Activated CD8-positive, alpha-beta memory T cell treated with anti-CD3 and anti-CD28 coated beads, Interleukin-2, amount 10 ng/mL, durations not matched to agents 7 days and 5 days (primary cell): ENCODE measurements at places on chromosomes 4 and X. TPM values are rescaled to one million over a fixed set of nuclear protein-coding genes. Genes with fewer than 3 reads are reported as not detected.

FAM184B gene
- total RNA-seq, result not detected

PGAM4 gene
- not detected for total RNA-seq

DNA sequence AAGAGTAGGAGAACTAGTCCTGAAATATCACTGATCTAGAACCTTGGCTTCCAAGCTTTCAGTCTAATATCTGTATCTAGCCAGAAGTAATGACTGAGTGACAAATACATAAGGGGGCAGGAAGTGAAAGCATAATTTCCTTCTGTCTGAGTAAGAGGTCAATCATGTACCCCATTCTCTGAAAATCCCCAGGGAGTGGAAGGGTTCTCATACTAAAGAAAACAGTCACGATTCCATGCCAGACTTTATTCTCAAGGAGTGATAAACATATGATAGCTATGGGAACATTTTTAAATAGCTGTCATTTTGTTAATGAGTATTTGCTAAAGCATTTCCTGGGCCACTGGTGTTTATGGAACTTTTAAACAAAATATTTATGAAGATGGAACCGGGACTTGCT, 308.5 kb downstream of the ARHGAP24 start:
- no peak for DNase-seq

DNA sequence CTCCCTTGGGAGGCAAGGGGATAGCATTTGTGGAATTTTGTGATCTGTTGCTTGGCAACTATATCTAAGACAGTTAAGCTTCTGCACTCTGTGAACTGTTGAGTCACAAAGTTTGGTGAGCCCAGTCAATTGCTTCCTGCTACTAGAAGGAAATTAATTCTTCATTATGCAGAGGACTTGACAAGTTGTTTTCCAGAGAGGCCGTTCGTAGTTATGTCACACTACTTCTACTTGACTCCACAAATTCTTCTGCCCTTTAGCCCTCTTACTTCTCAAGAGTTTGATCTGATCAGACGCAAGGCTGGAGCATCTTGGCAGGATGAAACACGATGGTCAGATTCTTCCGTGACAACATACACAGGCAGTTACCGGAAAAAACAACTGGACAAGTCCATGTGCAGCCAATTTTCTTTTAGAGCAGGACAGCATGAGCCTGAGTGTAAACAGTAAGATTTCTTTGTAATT, at the start of gene C4orf51:
C4orf51 (plus strand) TSS at position 156 of the 465 bp plus-strand sequence; CDS start at position 214, 58 bp downstream.
- no peak for DNase-seq

GRCh38 chrX:65601530-65602220, 65.8 kb upstream of the MSN start:
- peak; percentile 78 for DNase-seq

GRCh38 chr4:32485956-32486355, 1765.8 kb downstream of the PCDH7 start:
- DNase-seq, result no peak

GPR173 gene
- total RNA-seq, result not detected

LRAT gene
- total RNA-seq, result not detected

MAEA gene
- total RNA-seq, result 70.0 TPM

- DNase-seq, result no peak
Observed at GRCh38 chr4:91359041-91360031, 944.4 kb upstream of the GRID2 start.

DNA sequence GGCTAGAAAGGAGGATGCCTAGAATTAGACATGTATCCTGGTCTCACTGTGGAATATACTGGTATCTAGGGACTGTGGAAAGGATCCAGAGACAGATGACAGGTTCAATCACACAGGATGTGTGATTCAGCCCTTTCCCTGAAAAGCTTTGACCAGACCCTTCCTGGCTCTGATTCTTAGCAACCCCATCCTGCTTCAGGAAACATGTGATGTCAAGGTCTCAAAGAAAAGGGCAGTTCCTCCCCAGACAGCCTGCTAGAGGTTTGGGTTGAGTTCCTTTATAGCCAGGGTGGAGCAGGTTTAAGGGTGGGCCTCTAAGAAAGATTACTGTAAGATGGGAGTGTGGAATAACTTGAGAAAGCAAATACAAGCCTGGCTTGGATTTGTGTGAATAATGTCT, 3.0 kb downstream of the BMP15 start:
- no peak for DNase-seq

- no peak for DNase-seq
Observed at GRCh38 chr4:96093057-96093456, 253.2 kb downstream of the PDHA2 start.

DNA sequence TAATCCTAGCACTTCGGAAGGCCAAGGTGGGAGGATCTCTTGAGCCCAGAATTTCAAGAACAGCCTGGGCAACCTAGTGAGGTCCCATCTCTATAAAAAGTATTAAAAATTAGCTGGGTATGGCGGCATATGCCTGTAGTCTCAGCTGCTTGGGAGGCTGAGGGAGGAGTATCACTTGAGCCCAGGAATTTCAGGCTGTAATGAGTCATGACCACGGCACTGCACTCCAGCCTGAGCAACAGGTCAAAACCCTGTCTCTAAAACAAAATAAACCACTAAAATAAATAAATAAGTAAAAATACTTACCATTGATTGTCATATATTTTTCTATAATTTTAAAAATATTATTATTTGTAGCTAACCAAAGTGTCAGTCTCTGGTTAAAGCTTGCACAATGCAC, 315.6 kb upstream of the SMIM31 start:
- no peak for DNase-seq

SPIN2A gene
- total RNA-seq, result 0.89 TPM

POLN gene
- 5.5 TPM for total RNA-seq

DNA sequence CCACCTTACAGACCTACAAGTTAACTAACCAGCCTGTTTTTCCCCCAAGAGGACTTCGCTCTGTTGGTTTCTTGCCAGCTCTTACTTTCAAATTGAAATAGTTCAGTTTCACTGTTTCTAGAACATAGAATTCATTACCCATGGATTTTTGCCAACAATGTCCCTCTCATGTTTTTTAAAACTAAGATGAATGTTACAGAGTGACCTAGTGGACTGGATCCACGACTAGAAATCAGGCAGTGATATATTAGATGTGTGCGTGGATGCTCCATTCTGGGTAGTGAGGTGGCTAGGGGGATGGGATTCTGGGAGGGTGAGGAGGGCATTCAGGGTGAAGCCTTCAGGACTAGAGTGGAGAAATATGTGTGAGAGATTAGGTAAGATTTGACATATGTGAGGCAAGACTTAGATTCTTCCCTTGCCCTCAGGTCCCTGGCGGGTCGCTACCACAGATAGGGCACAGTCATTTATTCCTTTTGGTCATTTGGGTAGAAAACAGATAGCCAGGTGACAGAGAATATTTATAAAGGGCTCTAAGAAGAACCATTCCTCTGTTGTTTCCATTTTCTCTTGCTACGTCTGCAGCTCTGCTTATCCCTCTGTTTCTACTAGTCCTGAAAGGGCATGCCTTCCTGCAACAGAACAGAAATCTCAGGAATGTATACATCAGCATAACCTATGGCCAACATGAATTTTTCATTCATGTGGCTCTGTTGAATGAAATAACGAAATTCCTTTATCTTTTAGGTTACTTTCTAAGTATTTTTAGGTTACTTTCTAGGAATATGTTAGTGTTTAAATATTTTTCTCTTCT, 15.4 kb upstream of the JADE1 start:
- DNase-seq, result no peak

- no peak for DNase-seq
Observed at GRCh38 chrX:22686138-22686541, 313.6 kb upstream of the DDX53 start.

DNA sequence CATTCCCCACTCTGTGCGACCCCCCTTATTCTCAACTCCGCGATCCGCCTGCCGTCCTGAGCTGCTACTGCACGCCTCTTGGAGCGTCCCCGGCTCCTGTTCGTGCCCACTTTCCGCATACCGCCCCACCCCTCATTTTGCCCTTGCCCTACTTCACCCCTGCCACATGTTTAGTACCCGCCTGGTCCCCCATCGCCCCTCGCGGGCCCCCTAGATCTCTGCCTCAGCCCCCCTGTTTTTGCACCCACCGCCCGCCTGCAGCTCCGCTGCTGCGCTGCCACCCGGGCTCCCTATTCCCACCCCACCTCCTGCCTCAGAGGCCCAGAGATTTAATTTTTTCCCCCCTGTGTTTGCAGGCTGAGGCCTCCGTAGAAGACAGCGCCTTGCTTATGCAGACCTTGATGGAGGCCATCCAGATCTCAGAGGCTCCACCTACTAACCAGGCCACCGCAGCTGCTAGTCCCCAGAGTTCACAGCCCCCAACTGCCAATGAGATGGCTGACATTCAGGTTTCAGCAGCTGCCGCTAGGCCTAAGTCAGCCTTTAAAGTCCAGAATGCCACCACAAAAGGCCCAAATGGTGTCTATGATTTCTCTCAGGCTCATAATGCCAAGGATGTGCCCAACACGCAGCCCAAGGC, 1.4 kb downstream of the MAGED1 start:
- peak; percentile 47 for DNase-seq

DNA sequence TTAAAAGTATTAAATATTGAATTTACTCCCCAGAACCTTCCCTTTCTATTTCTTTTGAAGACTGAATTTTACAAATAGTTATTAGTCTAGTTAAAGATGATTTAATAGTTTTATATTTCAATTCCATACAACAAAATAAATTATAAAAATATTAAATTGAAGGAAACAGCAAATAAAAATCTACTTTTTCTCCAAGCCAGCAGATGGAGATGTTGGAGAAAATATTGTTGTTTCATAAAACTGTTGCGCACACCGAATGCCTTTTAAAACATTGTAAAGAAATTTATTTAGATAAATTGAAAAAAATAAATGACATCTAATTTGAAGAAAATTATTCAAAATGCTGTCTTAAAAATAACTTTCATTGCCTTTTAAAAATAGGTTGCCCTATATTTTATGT, 5.5 kb downstream of the GRIA2 start:
- no peak for DNase-seq

DNA sequence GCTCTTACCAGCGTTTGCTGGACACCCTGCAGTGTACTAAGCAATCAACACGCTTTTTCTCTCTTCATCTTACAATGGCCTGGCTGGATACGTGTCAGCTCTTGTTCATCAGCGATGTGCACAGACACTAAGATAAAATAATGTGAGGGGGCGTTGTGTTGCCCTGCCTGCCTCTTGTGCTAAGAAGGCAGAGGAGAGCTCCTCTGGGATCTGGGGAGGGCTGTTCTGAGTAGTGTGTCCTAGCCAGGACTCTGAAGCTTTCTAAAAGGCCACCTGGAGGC, 49.7 kb downstream of the NELFA start:
- DNase-seq, result no peak

DNA sequence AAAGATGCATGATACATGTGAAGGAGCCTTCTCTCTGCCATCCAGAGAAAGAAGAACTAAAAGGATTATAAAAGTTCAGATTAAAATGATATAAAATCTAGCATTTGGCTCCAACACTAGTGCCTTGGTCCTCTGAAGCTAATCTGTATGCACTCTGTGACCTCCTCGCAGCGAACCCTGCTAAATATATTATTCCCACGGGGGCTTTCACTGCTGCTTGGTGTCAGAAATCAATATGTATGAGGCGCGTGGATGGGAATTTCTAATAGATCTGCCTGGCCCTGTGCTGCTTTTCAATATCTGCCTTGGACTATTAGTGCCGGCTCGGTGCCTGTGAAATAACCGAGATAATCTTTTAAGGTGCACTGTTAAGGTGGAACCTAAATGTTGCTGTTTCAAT, 69.7 kb downstream of the CXXC4 start:
- no peak for DNase-seq

DNA sequence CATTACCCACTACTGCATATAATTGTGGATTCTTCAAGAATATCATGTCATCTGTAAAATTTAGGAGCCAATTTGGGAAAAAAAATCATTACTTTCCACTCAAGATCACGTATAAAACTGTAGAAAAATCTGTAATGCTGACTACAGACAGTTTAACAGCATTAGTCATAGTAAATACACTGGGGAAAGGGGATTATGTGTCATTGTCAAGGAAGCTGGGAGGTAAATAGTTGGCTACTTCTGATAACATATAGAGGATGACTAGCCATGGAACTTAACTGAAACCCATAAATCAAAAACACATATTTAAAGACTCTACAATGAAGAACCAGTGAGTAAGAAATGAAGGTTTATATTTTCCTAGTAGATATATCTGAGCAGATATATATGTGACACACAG, 1666.4 kb upstream of the IGFBP7 start:
- DNase-seq, result no peak

GRCh38 chr4:32180086-32180485, 1459.9 kb downstream of the PCDH7 start:
- DNase-seq, result no peak

DNA sequence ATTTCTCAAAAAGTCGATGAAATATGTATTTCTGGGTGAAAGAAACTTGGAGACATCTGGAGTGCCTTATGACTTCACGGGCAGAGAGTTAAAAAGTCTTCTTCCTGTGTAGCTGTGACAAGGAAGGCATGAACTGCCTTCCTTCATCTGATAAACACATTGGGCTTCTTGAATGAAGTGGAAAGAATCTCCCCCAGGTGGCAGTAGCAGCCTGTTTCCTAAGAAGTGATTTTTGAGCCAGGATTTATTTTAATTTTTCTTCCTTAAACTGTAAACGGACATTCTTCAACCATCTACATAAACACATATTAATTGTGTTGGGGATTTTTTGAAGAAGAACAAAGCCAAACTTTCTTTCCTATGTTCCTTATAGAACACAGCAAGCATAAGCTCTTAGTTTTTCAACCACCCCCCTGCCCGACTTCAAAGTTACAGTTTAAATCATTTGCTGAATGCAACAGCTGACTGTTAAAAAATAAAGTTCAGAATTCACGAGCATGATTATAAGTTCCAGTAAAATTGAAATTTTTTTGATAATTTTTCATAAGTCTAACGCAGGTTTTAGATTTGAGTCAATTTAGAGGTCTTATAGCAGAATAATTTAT, 980 bp upstream of the GIMD1 start:
- DNase-seq, result no peak

DNA sequence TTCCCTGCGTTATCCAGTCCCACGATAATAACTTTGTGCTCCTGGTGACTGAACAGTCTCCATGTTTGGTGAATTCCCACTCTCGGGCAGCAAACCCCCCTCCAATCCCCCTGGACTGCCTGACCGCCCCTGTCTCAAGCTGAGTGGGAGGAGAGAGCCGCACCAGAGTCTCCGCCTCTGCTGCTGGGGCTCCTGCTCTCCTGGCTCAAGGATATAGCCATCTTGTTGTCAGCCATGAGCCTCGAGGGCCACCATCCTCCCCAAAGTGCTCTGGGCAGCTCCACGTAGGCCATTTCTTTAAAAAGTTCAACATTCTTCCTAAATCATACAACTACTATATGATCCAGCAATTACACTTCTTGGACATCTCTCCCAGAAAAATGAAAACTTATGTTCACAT, 49.3 kb upstream of the PGRMC1 start:
- DNase-seq, result no peak

HNRNPH2 gene
- 31.2 TPM for total RNA-seq

GRCh38 chrX:150405006-150405405, 41.9 kb downstream of the MAMLD1 start:
- no peak for DNase-seq

SCML2 gene
- 2.9 TPM for total RNA-seq

GAGE13 gene
- not detected for total RNA-seq
